Panc1 (cell line): ENCODE measurements at places on chromosomes 1 and 21. TPM values are rescaled to one million over a fixed set of nuclear protein-coding genes. Genes with fewer than 3 reads are reported as not detected.

DNA sequence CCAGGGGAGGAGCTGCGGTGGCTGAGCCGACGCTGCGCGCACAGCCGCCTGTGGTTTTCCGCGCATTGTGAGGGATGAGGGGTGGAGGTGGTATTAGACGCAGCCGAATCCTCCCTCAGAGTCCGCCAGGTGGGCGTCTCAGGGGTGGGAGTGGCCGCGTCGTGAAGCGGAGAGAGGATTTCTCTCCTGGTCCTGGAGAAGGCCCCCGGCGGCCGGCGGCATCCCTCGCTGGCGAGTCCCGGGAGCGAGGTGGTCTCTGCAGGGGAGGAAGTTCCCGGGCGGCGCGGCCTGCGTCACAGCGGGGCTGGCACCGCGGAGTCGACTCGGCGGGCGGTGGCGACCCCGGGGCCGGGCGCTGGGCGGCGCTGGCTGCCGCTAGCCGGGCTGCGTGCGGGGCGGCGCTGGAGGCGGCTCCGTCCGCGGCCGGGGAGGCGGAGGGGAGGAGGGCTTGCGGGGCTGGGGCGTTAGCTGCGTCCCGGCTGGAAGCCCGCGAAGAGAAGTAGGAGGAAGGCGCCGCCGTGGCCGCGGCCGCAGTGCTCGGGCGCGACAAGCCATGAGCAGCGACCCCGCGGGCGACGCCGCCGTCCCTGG lies at the start of gene LRRC8C:
Gene LRRC8C (plus strand): TSS at position 464 of the 591 bp plus-strand sequence. CDS start 53,354 bp downstream, outside the sequence.
- DNase-seq: no peak
- H3K4me1 ChIP-seq: peaks cover 36% of the 10 kb centered on the region
- H3K27ac ChIP-seq: peak within 1 kb of the TSS; percentile 91
- H3K4me3 ChIP-seq: peak within 1 kb of the TSS; percentile 79

DNA sequence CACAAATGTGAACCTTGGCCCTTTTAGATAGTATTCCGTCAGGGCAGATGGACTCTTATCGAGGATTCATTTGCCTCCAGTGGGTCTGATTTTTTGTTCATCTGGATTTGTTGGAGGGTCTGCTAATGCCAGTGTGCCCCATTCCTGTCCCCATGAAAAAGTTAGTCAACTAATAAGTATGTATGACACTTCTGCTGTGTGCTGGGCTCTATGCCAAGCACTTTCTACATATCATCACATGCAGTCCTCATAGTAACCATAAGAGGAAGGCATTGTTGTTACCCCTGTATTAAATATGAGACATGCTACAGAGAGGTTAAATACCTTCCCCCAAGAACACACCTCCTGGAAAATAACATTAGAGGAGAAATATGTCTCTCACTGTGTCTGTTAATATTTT lies 46.6 kb upstream of the MAB21L3 start:
- no peaks in the 10 kb centered on the region for H3K36me3 ChIP-seq
- no peaks in the 10 kb centered on the region for H3K4me1 ChIP-seq
- no peak overlapping the region for H3K27ac ChIP-seq
- H3K4me3 ChIP-seq: no peak overlapping the region
- DNase-seq: no peak
- no peaks in the 10 kb centered on the region for H3K27me3 ChIP-seq

DNA sequence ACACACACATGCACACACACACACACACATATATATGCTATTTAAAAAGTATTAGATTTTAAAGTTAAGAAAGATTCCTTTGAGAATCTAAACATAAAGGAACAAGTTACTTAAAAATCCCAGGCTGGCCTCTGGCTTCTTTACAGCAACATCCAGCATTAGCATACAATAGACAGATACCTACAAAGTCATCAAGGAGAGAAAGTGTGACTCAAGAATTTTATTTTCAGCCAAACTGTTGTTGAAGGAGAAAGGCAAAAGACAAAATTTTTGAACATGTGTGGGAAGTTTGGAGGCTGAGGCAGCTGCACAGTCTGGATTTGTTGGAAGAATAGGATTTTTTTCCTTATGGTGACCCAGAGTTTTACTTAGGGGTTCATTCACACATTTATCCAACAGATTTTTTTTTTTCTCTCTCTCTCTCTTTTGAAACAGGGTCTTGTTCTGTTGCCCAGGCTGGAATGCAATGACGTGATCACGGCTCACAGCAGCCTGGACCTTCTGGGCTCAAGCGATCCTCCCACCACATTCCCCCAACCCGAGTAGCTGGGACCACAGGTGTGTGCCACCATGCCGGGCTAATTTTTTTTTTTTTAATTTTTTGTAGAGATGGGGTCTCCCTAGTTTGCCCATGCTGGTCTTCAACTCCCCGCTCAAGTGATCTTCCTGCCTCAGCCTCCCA lies 24.0 kb upstream of the SPOCD1 start:
- no peak overlapping the region for H3K4me3 ChIP-seq
- H3K27ac ChIP-seq: no peak overlapping the region
- no peak for DNase-seq
- no peaks in the 10 kb centered on the region for H3K4me1 ChIP-seq
- H3K27me3 ChIP-seq: no peaks in the 10 kb centered on the region

- H3K4me1 ChIP-seq: no peaks in the 10 kb centered on the region
- no peak overlapping the region for H3K4me3 ChIP-seq
- no peaks in the 10 kb centered on the region for H3K27me3 ChIP-seq
- H3K27ac ChIP-seq: no peak overlapping the region
- DNase-seq: no peak
Observed at GRCh38 chr1:77639557-77640069, 42.8 kb downstream of the ZZZ3 start.

- 0 out of 2 replicates have a peak overlapping the region, but pooled peaks have one; percentile 1 for H3K4me3 ChIP-seq
- peak overlapping the region; percentile 62; the same call in 1 of the 2 replicates for H3K27ac ChIP-seq
- H3K27me3 ChIP-seq: no peaks in the 10 kb centered on the region
Observed at GRCh38 chr1:212485913-212486618, 53.3 kb downstream of the NENF start.

DNA sequence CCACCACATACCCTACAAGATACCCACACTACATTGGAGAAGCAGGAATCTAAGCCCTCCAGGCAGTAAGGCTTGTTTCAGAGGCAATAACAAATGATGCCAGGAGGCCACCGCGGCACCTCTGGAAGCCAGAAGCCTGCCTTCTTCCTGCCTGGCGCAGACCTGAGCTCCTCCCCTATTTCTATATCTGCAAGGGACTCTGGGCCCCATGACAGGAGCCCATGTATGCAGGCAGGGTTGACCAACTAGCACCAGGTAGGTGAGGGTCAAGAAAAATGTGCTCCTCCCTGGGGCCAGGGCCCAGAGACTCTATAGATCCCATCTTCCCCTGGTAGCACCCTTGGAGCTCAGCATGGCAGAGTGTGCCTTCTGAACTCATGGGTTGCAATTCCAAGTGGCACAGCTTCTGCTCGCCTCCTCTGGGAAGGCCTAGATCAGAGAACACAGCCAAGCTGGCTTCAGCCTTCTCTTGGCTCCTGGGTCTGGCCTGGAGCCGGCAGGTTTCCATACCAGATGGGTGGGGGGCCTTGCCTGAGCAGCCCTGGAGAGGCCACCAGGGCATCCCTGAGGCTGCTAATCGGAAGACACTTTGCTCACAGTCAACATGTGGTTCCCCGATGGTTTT lies 85.1 kb downstream of the STUM start:
- H3K36me3 ChIP-seq: no peaks in the 10 kb centered on the region
- H3K4me1 ChIP-seq: no peaks in the 10 kb centered on the region; the same call in 1 of the 2 replicates
- no peaks in the 10 kb centered on the region for H3K27me3 ChIP-seq

GRCh38 chr1:222750651-222751050 lies 13.6 kb downstream of the FAM177B start:
- DNase-seq: no peak
- H3K4me3 ChIP-seq: no peak overlapping the region
- H3K36me3 ChIP-seq: no peaks in the 10 kb centered on the region
- H3K4me1 ChIP-seq: no peaks in the 10 kb centered on the region
- H3K27ac ChIP-seq: no peak overlapping the region

DNA sequence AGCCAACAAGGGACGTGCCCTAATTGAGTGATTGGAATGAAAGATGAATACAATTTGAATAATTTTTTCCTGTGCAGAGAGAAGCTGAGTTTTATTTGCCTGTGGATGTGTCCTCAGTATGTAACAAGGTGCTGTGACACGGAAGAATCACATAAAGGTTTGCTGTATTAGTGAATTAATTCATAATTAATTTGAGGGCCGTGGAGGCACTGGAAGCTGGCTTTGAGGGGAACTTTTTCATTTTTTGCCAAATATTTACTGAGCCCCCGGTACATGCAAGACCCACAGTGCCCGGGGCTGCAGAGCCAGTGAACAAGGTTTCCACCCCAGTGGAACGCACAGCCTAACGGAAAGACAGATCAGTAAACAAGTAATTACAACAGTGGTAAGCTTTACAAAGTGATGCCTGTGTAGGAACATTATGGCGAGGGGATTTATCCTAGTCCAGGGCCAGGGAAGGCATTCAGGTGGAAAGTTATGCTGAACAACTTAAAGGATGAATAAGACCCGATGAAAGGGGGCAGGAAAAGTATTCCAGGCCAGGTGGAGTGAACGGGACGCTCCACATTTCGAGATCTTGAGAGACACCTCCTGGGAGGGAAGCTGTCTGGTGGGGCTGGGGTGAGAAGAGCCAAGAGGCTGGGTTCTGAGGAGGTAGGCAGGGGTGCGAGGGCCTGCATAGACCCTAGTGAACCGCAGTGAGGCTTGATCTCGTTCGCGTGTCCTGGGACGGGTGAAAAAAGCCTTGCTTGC lies 773 bp upstream of the RCC2 start:
- H3K27ac ChIP-seq: peak overlapping the region; percentile 93
- H3K4me3 ChIP-seq: peak overlapping the region; percentile 67
- no peak for DNase-seq
- peaks cover 2% of the 10 kb centered on the region; the same call in 1 of the 2 replicates for H3K36me3 ChIP-seq
- no peaks in the 10 kb centered on the region for H3K27me3 ChIP-seq

DNA sequence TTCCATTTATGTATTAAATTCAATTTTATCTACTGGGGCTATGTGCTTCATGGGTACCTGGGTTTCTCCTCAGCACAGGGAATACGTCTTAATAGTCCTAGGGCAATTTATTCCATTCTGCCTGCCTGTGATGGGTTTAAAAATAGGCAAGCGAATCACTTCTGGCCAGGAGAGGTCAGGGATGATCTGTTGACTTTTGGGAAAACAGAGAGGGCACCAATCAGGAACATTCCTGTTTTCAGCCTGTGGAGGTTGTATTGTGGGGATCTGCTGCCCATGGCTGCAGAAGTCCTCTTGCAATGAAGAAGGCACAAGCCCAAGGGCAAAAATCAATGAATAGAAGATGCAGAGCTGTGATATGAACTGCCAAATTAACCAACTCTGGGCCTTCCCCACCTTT lies 303.1 kb downstream of the CTH start:
- no peak for DNase-seq
- H3K4me3 ChIP-seq: no peak overlapping the region
- no peaks in the 10 kb centered on the region for H3K36me3 ChIP-seq
- H3K4me1 ChIP-seq: no peaks in the 10 kb centered on the region
- H3K27ac ChIP-seq: no peak overlapping the region
- no peaks in the 10 kb centered on the region for H3K27me3 ChIP-seq

DNA sequence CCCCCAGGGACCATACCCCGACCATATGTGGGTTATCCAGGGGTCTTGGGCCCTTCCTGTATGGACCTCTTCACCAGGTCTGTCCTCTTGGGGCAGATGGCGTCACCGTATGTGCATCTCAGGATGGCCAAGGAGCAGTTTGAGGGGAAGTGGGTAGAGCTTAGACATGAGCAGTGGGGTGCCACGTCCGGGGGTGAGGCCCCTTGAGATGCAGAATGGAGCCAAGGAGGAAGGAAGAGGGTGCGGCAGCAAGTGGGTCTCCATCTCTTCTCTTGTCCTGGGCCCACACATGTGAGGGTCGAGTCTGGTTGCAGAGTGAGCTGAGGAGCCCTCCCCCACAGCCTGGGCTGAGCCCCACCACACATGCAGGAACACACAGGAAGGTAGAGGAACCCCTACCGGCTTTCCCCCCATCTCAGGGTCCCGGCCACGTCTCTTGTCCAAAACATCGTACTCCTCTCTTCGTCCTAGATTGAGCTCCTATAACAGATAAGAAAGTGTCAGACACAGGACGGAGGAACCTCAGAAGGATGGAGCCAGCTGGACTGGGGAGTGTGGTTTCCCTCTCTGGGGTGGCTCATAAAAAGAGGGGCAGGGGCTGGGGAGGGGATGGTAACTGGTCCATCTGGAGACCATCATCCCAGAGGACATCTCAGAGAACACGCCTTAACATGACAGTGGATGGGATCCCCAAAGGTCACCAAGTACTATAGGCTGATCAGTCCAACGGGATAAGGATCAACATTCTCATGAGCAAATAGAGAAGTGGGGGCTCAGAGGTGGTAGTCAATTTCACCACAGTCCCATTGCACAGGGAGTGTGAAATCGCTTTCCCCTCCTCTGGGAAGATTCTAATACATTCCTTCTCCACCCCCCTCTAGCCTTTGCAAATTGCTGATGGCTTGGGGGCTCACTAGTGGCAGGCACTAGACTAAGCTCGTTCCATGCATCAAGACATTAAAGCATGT lies 79.9 kb downstream of the CD247 start:
- no peak overlapping the region for H3K27ac ChIP-seq
- no peaks in the 10 kb centered on the region for H3K4me1 ChIP-seq
- H3K4me3 ChIP-seq: no peak overlapping the region; the same call in 1 of the 2 replicates
- no peak for DNase-seq
- no peaks in the 10 kb centered on the region for H3K27me3 ChIP-seq
- H3K36me3 ChIP-seq: no peaks in the 10 kb centered on the region

GRCh38 chr1:234621657-234622335 lies 11.8 kb upstream of the IRF2BP2 start:
- H3K4me1 ChIP-seq: peaks cover 68% of the 10 kb centered on the region
- no peak overlapping the region for H3K4me3 ChIP-seq
- H3K27ac ChIP-seq: peak overlapping the region; percentile 100
- H3K27me3 ChIP-seq: no peaks in the 10 kb centered on the region
- no peak for DNase-seq
- H3K36me3 ChIP-seq: no peaks in the 10 kb centered on the region

DNA sequence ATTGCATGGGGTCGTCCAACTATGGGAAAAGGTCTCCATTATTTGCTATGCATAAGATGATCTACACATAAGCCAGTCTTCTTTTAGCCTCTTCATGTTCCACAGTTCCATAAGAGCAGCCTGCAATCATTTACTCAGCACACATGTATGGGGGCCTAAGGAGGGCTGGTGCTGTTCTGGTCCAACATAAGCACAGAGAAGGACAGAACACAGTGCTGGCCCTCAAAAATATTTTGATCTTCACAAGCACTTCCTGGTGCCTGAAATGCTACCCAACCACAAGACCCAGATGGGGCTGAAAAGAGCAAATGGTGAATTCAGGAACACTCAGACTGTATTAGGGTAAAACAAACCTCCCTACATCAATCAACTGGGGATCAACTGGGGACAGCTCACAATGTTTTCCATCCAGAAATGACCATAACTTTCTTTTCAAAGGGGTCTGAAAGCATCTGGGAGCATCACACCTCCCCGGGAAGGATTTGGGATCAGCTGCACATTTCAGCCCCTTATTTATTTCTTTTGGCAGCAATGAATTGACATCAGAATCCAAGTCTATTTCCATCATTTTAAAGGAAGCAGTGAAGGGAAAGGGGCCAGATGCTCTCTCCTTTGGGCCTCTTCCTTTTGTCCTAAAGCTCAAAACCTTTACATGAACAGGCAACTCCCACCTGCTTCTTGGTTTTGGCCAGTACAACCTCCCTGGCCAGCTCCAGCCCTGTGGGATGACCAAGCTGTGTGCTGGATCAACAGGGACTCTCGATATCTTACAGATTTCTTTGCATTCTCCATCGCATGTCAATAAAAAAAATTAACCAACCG lies 45.7 kb downstream of the KCNN3 start:
- H3K36me3 ChIP-seq: no peaks in the 10 kb centered on the region
- H3K27ac ChIP-seq: no peak overlapping the region
- no peak overlapping the region for H3K4me3 ChIP-seq
- no peak for DNase-seq
- H3K27me3 ChIP-seq: no peaks in the 10 kb centered on the region
- H3K4me1 ChIP-seq: no peaks in the 10 kb centered on the region

The GMEB1 gene
- total RNA-seq: 13.8 TPM

The S100A7A gene
- not detected for total RNA-seq

The LRRC39 gene
- total RNA-seq: 0.26 TPM

The SLC1A7 gene
- 0.31 TPM for total RNA-seq

The RGS8 gene
- not detected for total RNA-seq
